ENCODE measurements at places on chromosomes 16 and 17.

GRCh38 chr16:83472776-83473501 lies 334.8 kb upstream of the HSBP1 start:
- no peak for DNase-seq

DNA sequence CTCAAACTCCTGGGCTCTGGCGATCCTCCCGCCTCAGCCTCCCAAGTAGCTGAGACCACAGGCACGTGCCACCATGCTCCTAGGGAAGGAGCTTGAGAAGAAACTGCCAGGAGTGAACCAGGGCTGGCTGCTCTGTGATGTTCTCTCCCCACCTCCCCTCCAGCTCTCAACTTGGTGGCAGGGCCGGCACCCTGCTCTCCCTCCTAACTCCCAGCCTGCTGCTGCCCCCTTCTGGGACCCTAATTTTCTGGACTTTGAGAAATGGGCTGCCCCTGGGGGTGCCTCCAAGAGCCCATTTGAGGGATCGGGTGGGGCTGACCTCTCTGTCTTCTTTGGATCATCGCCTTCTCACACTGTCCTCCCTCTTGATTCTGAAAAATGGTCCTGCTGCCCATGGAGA lies 14.9 kb upstream of the STAT3 start:
- DNase-seq, result peak; percentile 82

DNA sequence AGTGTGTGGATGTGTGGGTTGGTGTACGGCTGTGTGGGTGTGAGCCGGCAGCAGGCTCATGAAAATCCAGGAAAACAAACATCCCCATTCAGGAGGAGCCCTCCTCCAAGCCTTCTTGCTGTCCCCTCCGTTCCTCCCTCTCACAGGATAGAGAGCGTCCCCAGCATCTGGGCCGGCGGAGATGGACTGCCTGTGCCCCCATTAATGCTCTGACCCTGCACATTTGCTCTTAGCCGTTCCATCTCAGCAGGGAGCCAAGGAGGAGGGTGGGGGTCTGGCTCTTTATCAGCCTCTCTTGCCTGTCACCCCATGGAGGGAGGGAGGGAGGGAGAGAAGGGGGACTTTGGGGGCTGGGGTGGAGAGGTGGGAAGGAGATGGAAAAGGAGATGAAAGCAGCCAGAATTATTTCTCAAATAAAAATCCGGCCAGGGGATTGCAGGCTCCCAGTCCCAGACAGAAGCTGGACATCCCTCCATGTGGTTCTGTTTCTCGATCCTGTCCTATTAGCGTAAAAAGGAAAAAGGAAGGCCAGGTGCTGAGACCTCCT lies 240.0 kb upstream of the ZFHX3 start:
- DNase-seq, result no peak

DNA sequence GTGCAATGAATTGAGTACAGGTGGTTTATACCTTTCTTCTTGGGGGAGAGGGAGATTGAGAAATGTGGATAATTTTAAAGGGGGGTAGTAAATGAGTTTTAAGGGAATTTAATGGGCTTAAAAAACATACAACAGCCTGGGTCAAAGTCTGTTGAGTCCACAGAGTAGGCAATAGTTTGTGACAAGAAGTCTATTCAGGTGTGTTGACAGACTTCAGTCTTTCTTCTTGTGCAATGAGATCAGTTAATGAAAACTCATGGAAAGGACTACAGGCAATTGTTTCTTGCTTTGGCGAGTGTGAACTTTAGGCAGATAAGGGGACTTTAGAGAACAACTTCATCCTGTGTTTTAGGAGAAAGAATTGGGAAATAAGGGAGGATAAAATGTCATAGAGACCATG lies 507.8 kb upstream of the CA10 start:
- DNase-seq, result no peak

- no peak for DNase-seq
Measured at GRCh38 chr17:59387351-59388068, 56.1 kb downstream of the YPEL2 start.

- DNase-seq, result no peak
Measured at GRCh38 chr17:29089601-29090044, 46.7 kb downstream of the PIPOX start.

GRCh38 chr17:6823011-6823442 lies 8.5 kb downstream of the TEKT1 start:
- no peak for DNase-seq

GRCh38 chr17:33038740-33039139 lies 47.1 kb downstream of the SPACA3 start:
- peak; percentile 73 for DNase-seq

GRCh38 chr17:77704048-77704815 lies 254.3 kb upstream of the TNRC6C start:
- DNase-seq, result no peak

DNA sequence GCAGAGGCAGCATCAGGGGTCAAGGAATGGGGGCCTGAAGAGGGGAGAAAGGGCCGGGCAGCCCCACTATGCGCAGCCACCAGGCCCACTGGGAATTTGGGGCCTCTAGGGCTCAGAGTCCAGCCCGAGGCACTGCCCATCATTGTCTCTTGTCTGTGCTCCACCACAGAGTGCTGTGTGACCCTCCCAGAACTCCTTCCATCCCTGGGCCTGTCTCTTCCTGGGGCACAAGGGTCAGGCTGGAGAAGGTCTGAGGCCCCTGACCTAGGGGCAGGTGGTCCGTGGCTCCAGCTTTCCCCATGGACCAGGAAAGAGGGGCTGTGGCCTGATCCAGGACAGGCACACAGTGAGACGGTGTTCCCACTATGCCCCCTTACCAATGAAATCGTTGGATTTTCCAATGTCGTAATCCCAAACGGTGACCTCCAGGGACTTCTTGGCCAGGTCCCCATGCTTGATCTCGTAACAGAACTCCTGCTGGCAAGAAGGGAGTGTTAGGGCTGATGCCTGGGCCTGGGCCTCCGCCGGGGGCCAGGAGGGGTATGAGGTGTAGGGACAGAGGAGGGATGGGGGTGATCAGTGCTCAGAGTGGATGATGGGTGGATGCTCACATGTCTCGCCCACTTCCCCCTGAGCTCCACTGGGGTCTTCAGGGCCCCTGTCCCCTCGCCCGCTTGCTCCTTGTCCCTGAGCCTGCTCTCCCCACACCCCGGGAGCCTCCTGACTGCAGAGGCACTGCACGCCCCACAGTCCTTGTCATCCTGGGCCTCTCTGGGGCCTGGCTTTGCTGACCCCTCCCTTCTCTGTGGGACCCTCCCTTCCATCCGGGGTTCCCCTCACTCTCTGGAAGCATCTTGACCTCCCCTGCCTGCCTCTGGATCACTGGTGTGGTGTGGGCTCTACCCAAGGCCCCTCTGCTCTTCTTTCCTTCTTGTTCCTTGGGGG lies 10.7 kb downstream of the SCGB1C2 start:
- no peak for DNase-seq

DNA sequence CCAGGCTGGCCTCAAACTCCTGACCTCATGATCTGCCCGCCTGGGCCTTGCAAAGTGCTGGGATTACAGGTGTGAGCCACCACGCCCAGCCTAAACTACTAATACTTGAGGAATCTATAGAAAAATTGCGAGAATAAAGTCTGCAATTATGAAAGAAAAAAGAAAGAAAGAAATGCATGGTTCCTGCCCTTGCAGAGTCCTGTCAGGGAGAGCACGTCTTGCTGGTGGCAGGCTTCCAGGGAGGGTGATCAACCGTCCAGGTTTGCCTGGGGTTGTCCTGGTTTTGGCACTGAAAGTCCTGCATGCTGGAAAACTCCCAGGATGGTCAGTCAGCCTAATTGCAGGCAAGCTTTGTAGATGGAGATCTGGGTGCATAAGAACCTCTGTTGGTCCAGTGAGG lies 21.5 kb upstream of the KIFC3 start:
- DNase-seq, result no peak

GRCh38 chr17:52465407-52465806 lies 306.9 kb upstream of the CA10 start:
- no peak for DNase-seq

DNA sequence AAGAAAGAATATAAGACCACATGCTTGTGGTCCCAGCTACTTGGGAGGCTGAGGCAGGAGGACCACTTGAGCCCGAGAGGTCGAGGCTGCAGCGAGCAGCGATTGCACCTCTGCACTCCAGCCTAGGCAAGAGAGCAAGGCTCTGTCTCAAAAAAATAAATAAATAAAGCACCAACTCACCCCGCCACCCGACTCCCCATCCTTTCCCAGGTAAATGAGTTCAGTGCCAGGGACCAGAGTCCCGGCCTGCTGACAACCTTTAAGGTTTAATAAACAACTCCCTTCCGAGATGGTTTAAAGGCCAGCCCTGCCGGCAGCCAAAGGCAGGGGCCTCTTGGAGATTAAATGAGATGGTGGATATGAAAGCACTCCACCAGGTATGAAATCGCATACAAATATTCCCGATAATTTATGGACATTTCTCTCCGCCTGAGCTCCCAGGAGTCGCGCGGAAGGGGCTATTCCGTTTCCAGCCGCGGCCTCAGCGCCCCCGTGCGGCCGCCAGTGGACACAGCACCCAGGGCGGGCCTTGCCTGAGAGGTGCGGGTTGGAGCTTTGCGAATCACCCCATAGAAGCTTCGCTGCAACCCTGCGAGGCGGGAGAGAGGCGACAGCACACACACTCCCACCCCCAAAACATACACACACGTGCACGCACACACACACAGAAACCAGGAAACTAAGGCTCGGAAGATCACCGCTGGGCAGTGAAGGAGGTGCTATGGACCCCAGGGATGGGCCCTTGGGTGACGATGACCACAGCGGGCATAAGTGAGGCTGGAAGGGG lies 4.0 kb upstream of the RPL38 start:
- peak; percentile 74 for DNase-seq

- no peak for DNase-seq
Measured at GRCh38 chr17:78925662-78926555, 722 bp upstream of the TIMP2 start.

- no peak for DNase-seq
Measured at GRCh38 chr16:10966129-10966528, 21.8 kb downstream of the CLEC16A start.

DNA sequence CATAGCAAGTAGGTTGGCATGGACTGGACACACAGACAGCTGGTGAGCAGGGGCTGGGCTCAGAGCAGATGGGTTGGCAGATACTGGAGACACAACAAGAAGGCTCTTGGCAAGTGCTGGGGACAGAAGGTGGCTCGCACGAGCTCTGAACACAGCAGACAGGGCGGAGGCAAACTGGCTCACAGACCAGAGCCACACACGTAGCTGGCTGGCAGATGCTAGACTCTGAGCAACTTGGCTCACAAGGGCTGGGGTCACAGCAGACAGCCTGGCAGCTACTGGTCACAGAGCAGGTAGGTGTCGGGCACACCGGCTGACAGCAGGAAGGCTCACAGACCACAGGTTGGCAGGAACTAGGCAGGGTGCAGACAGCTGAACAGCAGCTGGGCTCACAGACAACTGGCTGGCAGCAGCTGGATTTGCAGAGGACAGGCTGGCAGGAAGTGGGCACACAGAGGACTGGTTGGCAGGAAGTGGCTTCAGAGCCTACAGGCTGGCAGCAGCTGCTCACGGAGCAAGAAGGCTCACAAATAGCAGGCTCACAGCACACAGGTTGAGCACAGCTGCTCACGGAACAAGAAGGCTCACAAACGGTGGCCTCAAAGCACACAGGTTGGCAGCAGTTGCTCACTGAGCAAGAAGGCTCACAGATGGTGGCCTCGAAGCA lies 725 bp downstream of the KRTAP16-1 start:
- peak; percentile 43 for DNase-seq

DNA sequence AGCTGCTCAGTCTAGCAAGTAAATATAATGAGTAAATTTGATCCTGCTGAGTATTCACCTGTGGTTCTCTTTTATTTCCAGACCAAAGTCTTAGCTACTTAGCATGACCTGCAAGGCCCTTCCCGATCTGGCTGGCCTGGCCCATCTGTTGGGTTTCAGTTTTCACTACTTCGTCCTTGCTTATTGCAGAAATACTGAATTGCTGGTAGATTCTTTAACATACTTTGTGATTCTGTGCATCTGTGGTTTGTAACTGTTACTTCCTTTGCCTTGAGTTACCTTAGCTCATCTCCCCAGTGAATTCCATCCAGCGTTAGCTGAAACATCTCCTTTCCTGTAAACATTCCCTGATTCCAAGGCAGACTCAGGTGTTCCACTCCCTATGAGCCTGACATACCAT lies 131.1 kb downstream of the PHKB start:
- DNase-seq, result no peak

- no peak for DNase-seq
Measured at GRCh38 chr16:71473891-71474290, 11.8 kb upstream of the ZNF23 start.

DNA sequence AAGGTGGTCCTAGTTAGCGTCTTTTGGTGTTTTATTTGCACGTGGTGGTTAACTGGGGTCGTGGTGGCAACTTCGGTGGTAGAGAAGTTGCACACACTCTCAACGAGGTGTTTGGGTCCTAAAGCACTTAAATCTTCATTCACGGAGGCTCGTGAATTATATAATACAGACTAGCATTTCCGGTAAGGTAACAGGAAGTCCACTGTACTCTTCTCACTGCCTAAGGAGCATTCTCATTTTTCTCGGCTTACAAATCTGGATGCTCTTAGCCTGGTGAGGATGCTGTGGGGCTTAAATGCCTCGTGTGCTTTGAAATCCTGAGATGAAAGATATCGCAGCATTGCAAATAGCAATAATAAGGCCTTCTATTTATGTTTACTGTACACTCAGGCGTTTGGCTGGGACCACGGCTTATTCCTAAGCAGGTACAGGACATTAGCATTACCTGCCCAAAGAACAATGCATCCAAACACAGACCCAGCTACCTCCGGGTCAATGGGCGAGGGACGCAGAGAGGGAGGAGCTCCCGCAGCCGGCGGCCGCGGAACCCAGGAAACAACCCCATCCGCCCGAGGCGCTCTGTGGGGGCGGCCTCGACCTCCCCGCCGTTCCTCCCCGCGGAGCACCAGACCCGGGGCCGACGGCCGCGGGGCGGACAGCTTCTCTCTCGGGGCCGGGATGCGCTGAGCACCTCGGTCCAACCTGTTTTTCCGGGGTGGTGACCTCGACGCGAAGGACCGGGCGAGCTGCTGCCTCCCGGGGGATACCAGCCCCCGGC lies 856 bp downstream of the DNAJA2 start:
- DNase-seq, result peak; percentile 76

DNA sequence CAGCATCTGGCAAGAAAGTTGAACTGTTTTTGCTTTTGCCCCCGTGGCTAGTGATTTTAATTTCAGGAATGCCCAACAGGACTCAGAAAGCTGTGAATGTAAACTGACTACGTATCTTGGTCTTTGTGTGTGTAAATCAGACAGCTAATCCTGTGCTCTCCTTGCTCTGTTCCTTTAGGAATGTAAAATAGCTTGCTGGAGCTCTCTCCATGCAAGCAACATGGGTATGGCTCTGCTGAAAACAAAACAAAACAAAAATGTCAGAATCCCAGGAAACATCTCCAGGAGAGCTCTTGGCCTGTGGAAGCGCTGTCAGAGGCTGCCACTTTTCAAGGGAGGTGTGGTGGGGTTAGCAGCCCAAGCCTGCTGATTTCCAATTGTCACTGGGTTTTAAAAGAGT lies 161.8 kb upstream of the NOG start:
- DNase-seq, result no peak

DNA sequence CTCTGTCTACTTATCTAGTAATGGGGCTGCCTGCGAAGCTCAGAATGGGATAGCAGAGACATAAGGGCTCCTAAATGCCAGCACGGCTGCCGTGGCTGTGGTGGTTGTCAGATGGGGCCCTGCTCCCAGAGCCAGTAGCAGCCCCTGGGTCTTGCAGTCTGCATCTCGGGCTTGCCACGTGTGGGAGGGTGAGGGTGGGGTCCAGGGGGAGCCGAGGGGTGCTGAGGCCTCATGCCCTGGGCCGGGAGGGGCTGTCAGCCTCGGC lies 88.8 kb upstream of the GSE1 start:
- no peak for DNase-seq

All from Karpas-422 (cell line).